Posterior vena cava (tissue), 2 donors: ENCODE measurements at places on chromosomes 12 and 14. TPM values are rescaled to one million over a fixed set of nuclear protein-coding genes. Genes with fewer than 3 reads are reported as not detected.

- DNase-seq, result no peak
Observed at GRCh38 chr12:130288206-130288605, 49.5 kb upstream of the PIWIL1 start.

DNA sequence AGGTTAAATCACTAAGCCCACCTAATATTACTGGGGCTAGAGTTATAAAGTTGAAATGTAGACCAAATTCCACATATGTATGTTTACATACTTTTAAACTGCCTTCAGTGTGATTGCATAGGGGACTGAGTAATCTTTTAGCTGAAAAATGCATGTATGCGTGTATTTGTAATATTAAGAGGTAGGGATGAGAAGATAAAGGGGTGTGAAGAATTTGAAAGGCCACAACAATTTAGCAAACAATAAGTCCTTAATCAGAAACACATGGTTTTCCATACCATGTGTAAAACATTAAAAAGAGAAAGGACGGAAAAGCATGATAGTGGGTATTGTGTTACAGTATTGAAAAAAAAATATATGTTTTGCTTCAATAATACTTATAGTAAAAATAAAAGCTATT, 919.9 kb upstream of the FLRT2 start:
- no peak for DNase-seq

DNA sequence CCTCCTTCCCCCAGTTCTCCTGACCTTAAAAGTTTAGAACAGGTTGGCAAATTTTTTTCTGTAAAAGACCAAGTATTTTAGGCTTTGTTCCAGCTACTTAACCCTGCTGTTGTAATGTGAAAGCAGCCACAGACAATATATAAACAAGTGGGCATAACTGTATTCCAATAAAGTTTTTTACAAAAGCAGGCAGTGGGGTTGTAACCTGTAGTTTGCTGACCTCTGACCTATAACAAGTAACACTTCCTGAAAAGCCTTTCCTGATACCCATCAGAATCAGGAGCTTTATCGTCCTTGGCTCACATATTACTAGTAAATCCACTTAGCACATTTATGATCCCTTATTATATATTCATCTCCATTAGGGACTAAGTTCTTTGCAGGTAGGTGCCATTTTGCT, 13.1 kb upstream of the SMARCC2 start:
- DNase-seq, result no peak

DNA sequence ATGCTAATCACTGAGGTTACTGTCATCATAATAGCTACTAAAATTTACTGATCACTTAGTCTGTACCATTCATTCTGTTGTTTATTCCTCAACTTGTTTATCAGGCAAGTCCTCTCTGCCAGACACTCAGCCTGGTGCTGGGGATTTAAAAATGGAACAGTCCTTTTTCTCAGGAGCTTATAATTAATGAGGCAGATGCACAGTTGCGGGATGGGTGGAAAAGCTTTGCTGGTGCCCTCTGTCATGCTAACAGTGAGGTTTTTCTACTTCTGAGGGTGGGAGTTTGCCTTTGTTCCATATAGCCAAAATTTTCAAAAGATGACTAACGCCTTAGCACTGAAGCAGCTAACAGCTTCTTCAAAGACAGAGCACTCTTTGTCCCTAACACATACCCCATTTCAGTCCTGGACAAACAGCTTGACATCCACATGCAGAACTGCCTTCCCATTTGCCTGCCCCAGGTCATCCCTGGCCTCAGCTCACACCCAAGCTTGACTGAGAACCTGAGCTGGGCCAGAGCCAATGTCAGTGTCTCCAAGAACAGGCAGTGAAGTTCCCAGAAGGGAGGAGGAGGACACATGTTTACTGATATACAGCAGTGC, 30.8 kb upstream of the HSPB8 start:
- no peak for DNase-seq

- DNase-seq, result no peak
Observed at GRCh38 chr12:116616536-116617248, 57.5 kb downstream of the MAP1LC3B2 start.

DNA sequence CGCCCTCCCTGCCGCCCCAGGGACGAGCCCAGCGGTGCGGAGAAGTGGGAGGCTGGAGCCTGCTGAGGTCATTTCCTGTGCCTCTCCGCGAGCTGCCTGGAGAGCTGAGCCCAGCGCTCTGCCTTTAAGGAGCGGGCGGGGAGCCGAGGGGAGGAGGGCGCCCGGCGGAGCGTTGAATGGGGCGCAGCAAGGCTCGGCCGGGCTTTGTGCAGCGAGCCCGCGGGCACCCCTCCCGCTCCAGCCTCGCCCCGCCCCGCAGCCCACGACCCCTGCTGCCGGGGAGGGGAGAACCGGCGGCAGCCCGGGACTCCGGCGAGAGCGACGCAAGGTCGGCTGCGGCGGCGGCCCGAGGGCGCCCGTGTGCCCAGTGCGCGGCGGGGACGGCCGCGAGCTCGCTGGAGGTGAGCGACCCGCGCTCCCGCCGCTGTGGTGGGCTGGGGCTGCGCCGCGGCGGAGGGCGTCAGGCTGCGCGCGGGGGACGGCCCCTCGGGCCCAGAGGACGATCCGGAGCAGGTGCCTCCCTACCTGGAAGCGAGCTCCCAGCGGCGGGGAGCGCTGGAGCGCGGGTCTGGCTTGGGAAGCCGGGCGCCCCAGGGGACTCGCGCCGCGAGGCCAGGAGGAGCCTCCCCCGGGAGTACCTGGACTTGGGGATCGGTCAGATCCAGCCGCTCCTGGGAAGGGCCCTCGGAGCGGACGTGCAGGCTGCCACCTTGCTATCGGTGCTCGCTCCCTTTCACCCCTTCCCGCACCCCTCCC, at the start of gene PLEKHH1:
TSS of gene PLEKHH1 (plus strand) at position 293 of the 756 bp plus-strand sequence. CDS start 8,578 bp downstream, outside the sequence.
- peak; percentile 91 for DNase-seq

DNA sequence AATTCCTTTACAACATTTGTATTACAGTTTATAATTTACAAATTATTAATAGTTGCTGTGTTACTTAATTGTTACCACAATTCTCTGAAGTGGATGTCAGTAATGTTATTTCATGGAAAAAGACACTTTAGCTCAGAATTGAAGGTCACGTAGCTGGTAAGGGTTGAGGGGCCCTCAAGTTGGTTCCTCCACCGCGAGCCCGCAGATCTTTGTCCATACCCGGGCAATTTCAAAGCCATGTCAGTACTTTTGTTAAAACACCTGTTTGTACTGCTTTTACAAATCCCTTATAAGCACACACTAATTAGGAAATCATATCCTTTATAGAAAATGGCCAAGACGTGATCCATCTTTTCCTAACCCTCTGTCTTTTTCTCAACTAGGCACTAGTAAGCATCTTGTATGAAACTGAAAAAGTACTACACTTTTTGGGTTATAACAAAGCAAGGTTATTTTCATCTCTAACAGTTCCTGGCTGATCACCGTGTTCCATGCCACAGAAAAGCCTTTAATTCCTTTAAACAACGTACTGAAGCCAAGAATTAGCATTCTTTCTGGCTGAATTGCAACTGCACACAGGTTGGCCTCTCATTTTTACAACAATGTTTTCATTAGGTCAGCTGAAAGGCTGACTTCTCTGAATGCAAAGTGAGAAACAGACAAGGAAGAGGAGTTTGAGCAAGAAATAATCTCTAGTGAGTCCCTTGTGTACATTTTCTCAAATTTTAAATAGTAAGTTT, 76.1 kb downstream of the CNTN1 start:
- DNase-seq, result no peak

DNA sequence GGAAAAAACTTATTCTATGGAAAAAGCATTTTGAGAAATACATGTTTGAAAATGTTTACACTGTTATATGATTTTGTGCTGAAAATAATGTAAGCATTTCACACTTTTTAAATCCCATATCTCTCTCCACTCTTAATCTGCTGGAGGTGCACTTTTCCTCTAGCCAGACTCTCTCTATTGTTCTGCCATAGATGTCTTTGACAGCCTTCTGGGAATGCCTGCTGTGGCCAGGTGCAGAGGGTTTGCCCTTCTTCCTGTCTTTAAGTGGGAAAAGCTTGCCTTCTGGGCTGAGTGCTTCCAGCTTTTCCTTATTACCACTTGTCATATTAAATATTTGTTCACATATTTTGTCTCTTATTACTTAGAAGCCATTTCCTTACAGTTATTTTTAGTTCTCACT, 60.1 kb upstream of the PPM1H start:
- DNase-seq, result no peak

DNA sequence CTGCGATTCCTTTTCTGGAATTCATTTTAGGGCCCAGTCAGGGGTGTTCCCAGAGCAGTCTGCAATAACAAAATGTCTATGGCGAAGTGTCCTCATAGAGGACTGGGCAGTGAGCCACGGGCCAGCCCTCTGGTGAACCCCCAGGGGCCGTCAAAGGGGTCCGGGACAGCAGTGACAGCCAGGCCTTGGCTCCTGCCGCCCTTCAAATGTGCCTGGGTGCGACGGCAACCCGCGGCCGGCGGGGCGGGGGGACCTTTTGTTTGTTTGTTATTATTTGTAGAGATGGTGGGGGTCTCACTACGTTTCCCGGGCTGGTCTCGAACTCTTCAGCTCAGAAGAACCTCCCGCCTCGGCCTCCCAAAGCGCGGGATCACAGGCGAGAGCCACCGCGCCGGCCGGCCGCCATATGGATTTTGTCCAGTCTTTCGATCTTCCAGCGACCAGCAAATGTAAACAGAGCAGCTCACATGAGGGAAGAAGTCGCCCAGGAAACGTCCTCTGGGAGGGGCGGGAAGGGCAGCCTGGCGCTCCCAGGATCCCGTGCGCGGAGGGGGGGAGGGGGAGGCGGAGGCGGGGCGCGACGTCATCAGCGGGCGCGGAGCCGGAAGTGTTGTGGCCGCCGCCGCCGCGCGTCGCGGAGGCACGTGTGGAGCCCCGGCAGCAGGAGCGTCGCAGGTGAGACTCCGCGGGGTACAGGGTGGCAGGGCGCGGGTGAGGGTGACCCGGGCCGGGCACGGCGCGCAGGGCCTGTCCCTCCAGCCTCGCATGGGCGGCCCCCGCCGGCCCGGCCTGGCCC, at the start of gene TRMT61A:
TSS of gene TRMT61A (plus strand) at position 610 of the 796 bp plus-strand sequence. CDS start 783 bp downstream, outside the sequence.
- peak; percentile 96 for DNase-seq

Gene GRIP1
- total RNA-seq, result 12.5 TPM
